CD4-positive, alpha-beta T cell (primary cell): ENCODE measurements at places on chromosomes 16 and 17.

DNA sequence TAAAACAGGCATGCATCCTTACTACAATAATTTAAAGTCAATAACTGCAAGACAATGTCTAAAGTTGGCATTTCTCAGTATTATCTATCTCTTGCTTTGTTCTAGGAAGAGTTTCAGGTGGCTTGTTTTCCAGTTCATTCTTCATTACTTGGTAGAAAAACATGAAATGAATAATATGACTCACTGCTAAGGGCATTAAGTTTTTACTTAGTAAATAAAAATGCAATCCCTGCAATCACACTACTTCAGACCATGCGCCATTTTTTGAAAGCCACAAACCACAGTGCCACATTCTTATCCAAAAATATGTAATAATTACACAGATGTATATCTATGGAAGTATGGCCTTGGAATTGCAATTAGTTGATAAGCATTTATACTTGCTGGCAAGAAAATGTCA lies 55.4 kb downstream of the CREBBP start:
- DNase-seq = no peak

GRCh38 chr17:37117373-37118142 lies 168.8 kb downstream of the AATF start:
- no peak for DNase-seq

DNA sequence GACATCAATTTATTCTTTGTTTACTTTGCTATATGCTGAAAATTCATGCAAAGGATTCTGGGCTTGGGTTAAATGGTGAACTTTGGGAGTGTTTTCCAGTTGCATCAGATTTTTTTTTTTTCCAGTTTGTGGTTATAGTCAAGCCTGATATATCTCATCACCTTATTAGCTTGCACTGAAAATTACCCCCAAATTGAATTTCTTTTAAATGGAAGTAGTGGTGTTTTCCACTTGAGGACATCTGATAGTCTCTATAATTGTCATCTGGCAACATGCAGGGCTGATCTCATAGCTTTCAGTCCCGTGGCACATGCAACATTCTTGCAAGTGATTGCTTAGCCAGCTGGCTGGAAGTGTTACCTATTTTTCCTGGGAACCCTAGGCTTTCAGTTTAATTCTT lies 4.7 kb upstream of the KRTAP3-1 start:
- DNase-seq = no peak

GRCh38 chr16:70432723-70433457 lies 6.0 kb downstream of the ST3GAL2 start:
- no peak for DNase-seq

DNA sequence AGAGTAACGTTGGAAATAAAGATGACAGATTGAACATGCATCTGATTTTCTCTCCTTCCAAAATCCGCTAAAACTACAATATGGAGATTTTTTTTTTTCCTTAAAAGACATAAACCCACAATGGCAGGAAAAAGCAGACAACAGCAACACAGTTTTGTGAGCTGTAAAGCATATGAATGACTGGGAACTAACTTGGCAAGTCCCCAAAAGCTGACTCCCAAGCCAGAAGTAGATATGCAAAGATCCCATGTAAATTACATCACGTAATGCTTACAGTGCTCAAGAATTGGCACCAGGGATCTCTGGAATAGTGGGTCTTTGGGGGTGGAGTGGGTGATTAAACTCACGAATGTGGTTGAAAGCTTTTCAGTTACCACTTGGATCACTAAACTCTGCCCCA lies 106.6 kb downstream of the ELAC2 start:
- no peak for DNase-seq

DNA sequence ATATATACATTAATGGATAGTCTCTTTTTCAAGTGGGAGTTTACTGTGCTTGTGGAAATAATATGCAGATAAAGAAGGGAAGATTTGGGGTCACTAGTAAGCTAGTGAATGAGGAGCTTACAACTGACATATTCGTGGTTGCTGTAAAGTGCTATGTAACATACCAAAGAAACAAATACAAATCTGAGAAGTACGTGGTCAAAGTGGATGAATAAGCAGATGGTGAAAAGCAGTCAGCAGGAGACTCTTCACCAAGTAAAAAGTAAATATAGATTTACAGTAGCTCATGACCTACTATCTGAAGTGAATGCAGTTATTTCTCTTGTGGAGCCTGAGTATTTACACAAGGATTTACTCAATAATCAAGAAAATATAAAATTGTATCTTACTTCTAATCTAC lies 136.6 kb upstream of the ELAC2 start:
- DNase-seq = no peak

GRCh38 chr16:49460786-49461470 lies 87.3 kb downstream of the C16orf78 start:
- DNase-seq = no peak
